ENCODE measurements at places on chromosomes 4 and X.

- no peak for DNase-seq
Measured at GRCh38 chrX:153410373-153410772, 899 bp upstream of the ZFP92 start.

DNA sequence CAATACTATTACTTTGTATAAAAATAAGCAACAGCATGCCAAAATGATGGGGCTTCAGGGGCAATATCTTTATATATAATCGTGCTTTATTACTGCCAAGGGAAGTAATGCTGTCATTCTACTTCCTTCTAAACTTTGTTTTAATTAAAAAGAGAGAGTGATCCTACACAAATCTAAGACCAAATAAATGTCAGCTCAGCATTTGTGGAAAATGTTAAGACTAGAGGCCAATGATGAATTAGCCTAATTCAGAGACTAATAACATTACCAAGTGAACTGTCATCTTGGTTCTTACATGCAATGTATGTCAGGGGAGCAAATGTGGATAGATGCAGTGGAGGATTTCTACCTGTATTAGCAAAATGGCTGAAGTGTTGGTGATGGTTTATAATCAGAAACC is 166.4 kb upstream of the PTCHD1 start:
- no peak for DNase-seq

- DNase-seq, result no peak
Measured at GRCh38 chrX:153769865-153770600, 6.0 kb downstream of the PLXNB3 start.

GRCh38 chr4:86593688-86594558 is at the start of gene PTPN13:
TSS of gene PTPN13 (plus strand) at chr4:86594315. CDS start at chr4:86635257, 40,942 bp downstream.
- peak; percentile 33 for DNase-seq

DNA sequence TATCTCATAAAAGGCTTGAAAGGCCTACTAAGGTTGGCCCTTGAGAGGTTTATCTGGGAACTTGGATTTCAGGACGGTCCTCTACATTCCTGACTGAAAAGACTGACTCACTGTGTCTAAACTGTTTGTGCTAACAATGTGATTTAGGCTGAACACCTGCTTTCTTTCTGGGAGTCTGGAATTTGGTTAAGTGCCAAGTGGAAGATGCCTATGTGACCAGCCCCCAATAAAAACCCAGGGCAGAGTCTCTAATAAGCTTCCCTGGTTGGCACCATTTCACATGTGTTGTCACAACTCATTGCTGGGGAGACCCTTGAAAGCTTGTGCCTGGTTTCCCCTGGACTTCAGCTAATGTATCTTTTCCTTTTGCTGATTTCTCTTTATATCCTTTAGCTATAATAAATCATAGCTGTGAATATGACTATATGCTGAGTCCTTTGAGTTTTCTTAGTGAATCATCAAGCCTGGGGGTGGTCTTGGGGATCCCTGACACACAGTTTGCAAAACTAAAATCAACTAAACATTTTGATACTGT is 55.1 kb downstream of the GPR82 start:
- DNase-seq, result no peak

DNA sequence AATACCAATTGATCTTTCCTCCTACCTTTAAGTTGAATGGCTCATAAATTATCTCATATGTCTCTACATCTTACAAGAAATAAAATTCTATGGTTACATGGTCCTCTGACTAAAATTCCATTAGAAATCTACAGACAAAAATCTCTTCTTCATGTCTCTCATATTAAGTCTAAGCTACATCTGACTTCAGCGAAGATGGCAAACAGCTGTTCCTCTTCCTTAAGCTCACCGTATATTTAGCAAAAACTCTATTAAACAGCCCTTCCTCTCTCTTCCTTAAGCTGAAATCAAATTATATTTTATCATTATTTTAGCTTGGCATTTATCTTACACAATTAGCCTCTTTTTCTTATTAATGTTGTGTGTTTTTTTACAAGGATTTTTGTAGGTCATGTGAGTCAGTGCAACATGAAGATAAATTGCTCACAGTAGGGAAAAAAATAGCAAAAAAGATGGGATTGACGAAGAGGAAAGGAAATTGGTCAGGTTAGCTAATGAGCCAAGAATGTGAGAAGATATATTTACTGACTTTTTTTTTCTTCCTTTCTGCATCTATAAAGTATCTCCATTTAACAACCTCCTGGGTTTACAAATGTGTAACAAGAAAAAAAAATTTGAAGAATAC is 2412.8 kb downstream of the ARAP2 start:
- no peak for DNase-seq

DNA sequence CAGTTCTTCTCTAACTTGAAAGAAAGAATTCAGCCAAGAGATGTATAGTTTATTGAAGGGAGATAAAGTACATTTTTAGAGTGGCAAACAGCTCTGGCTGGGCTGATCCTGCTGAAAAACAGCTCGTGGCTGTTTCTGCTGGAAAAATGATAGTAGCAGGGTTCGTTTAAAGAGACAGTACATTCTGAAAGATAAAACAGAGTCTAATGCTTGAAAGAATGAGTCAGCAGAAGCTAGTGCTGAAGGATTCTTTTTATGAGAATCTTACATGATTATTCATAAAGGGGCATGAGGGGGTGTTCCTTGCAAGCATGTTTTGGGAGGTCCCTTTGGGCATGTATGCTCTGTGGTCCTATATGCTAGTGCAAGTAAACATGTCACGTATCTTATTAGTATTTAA is 790.0 kb downstream of the PCDH18 start:
- no peak for DNase-seq

DNA sequence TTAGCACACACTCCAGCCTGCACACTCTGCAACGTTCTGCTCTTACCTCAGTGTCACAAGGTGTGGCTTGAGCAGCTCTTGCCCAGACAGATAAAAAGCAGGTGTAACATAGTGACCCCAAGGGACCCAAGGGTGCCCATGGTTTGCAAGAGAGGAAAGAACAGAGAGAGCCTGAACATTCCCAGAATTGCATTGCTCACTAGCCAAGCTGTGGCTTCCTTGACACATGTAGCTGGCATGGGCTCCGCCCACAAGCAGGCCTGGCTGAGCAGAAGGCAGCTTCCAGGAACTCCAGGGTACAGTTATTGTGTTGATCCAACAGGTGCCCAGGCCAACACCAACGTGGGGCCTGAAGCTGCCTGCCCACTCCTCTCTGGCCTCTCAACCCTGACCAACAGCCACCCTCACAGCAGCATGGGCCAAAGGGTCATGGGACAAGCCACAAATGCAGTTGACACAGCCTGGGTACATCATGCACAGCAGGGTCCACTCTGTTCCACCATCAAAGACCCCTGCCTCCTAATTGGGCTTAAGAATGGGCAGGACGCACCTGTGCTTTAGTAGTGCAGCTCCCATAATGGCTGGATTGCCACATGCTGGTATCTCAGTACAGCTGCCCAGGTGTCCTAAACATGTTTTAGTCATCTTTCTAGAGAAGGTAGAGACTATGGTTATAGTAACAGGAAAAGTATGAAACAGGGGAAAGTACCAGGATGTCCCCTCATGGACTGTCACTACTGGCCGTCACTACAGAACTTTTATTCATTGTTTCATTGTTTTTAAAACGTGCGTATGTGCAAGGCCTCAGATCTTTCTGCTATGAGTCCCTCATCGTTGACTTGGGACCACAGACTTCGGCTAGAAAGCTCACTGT is 73.7 kb upstream of the ACSL1 start:
- no peak for DNase-seq

GRCh38 chr4:153266988-153267387 is 62.7 kb downstream of the TRIM2 start:
- no peak for DNase-seq

GRCh38 chr4:105666693-105667092 is 41.8 kb downstream of the INTS12 start:
- DNase-seq, result no peak

DNA sequence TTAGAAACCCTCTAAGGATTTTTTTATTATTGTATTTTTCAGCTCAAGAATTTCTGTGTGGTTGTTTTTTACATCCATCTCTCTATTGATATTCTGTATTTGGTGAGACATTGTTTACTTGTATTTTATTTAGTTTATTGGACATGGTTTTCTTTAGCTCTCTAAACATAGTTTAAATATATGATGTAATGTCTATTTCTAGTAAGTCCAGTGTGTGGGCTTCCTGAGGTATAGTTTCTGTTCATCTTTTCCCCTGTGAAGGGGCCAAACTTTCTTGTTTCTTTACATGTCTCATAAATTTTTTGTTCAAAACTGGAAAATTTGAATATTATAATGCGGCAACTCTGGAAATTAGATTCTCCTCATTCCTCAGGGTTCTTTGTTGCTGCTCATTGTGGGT is 28.2 kb upstream of the ATRX start:
- DNase-seq, result no peak

GRCh38 chr4:55947912-55948725 is 626 bp upstream of the CEP135 start:
- peak; percentile 43 for DNase-seq

- DNase-seq, result no peak
Measured at GRCh38 chr4:8346838-8347605, 77.5 kb downstream of the HTRA3 start.

- DNase-seq, result peak; percentile 5
Measured at GRCh38 chrX:16826207-16826606, 39.9 kb downstream of the TXLNG start.

- DNase-seq, result no peak
Measured at GRCh38 chr4:76762137-76763130, 135.5 kb downstream of the SOWAHB start.

GRCh38 chr4:173091362-173091761 is 77.2 kb upstream of the GALNT7 start:
- no peak for DNase-seq

- DNase-seq, result no peak
Measured at GRCh38 chr4:52676536-52676935, 17.4 kb upstream of the USP46 start.

GRCh38 chrX:132046533-132046932 is 23.4 kb downstream of the STK26 start:
- DNase-seq, result no peak

DNA sequence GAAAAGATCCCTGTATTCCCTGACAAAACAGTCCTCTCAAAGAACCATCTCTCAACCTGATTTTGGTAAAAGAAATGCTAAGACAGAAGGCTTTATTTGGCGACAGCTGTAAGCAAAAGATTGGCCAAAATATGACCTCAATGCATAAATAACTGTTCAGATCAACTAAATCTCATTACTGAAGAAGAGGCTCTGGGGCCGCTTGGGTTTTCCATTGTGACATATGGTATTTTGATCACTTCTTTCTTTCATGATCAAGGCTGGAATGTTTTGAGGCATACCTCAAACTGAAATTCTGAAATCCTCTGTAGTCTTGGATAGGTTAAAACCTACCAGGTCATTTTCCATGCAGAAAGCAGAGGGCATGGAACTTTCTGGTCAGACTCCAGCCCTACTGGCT is 106.3 kb downstream of the C4orf51 start:
- no peak for DNase-seq

GRCh38 chr4:25970226-25970675 is 56.2 kb downstream of the SMIM20 start:
- DNase-seq, result no peak

DNA sequence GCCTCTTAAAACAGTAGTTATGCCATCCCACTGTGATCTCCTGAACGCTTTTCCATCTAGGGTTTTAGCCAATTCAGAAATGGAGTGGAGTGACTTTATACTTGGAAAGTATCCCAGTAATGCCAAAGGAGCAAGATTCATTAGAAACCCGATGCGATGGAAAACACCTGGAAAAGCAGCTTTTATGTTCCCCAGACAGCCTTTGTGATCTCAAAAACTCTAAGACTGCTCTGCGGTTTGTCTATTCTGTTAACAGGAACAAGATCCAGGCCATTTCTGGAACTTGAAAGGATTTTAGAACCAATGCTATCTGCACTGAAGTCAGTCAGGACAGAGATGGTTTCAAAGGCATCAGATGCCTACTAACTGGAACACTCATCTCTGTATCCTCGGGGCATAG is 145.1 kb downstream of the APBB2 start:
- no peak for DNase-seq

- peak; percentile 49 for DNase-seq
Measured at GRCh38 chr4:77126809-77127208, 30.2 kb upstream of the CCNG2 start.

GRCh38 chr4:152363904-152364303 is 172.0 kb downstream of the FBXW7 start:
- DNase-seq, result no peak

DNA sequence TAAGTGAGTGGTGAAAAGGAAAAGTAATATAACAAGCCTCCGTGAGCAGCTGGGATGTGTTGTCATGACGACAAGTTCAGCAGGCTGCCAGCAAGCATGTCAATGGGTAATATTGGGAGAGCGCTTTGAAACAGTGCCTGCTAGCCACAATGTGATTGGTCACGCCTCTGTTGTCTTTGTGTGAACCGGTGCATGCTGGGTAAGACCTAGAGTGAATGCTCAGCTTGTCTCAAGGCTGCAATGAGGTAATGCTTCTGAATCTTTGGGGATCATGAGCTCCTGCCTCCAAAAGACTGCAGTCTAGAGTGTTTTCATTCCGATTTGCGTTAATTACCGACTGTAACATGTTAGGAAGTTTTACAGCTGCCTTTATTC is 54.9 kb downstream of the STOX2 start:
- DNase-seq, result no peak

- DNase-seq, result no peak
Measured at GRCh38 chr4:18398661-18399060, 377.1 kb upstream of the LCORL start.

DNA sequence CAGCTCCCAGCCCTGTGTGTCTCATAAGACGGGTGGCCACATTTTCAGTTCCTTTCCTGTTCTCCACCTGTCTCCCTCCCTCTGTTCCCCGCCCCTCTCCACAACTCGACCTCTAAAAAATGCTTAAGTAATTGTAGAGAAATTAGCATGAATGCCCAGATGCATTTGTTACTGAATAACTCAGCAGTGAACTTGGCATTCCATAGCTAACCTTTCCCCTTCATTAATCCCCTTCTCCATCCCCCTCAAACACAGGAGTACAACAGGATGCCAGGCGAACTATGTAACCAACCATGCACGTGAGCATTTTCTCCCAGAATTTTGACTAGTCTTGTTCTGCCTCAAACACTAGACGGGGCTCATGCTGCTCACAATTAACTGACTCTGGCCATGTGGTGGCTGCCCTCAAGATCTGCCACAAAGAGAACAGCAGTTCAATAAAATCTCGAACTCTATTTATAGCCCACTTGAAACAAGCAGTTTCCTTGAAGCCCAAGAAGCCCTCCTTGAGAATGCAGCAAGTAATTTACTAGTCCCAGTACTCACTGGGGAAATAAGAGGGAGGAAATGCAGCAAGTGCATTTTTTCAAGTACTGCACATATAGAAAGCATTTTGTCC is 351.2 kb downstream of the ARHGAP24 start:
- no peak for DNase-seq
